Colonic mucosa (tissue), 4 donors: ENCODE measurements at places on chromosomes 5 and 9. TPM values are rescaled to one million over a fixed set of nuclear protein-coding genes. Genes with fewer than 3 reads are reported as not detected.

DNA sequence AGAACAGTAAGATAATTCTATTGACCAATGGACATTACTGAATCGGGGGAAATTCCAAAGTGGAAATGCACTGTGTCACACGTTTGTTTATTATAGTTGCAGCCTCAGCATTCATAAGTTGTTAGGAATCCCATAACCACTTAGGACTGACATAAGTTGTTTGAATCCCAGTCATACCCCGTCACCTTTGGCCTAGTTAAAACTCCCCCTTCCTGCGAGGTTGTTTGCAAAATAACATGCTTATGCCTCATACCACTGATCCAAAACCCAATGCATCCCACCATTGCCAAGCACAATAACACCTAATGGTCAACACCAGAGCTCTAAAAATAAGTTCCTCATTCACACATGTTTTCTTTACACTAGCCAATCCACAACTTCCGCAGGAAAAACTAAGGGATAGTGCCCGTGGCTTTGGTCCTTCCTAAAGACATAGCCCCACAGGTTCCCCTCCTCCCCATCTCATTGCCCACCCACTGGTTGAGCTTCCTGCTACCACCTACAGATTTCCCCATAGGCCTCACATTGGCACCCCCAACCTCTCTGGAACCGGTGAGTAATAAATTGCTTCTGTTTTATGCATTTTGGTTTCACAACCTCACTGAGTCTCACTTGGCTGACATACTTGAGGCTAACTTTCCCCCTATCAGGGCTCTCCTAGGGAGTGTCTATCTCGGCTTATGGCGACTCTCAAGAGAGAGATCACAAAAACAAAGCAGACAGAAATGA, 42.3 kb upstream of the MUSK start:
- DNase-seq = no peak

TMEM215 gene
- total RNA-seq = not detected

SHOC1 gene
- total RNA-seq = 0.37 TPM

BAAT gene
- not detected for total RNA-seq

COL27A1 gene
- 2.9 TPM for total RNA-seq
